ENCODE measurements at places on chromosomes 12 and 14.
A peak's percentile ranks its signal among the peaks of the same experiment; 100 is the strongest.

DNA sequence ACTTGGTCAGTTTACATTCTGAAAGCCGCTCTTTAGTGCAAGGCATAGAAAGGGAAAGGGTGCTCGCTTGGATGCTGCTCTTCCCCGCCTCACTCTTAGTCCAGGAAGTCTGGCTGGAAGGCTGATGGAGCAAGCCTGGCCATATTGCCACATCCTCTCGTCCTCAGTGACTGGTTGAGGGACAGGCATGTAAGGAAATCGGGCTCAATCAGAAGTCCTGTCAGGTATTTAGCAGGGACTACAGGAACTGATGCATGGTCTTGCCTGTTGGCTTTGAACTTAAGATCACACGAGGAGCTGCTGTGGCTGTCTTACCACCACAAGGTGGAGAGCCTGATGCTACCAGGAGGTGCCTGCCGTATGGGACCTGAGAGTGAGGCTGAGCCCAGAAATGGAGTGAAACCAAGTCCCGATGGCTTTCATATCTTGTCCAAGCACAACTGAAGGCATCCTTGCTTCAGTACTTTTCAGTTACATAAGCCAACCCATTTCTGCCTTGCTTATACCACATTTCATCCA, 10.7 kb upstream of the C12orf75 start:
- no peak for DNase-seq

GRCh38 chr12:19752712-19753111, 313.4 kb downstream of the AEBP2 start:
- no peak for DNase-seq

GRCh38 chr12:104353012-104353981, 49.8 kb downstream of the EID3 start:
- DNase-seq = no peak

DNA sequence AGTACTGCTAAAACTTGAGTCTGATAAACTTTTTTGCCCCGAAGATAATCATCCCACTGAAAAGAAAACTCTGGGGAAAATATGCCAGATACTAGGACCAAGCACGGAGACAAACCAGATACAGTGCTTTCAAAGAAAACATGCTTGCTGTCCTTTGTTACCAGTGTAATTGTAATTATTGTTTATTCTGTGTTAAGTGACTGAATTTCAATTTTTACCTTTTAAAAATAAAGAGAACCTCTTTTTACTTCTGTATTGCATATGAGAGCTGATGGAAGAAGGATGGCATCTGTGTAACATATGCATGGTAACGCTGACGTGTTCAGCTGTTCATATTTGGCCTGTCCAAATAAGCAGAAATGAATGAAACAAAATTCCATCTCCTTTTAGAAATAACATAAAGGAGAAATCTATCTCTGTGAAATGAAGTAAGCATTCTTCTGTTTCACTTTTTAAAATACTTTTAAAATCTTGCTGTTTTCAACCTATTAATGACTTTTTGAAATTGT, 22.5 kb downstream of the SLC35E3 start:
- DNase-seq = no peak

DNA sequence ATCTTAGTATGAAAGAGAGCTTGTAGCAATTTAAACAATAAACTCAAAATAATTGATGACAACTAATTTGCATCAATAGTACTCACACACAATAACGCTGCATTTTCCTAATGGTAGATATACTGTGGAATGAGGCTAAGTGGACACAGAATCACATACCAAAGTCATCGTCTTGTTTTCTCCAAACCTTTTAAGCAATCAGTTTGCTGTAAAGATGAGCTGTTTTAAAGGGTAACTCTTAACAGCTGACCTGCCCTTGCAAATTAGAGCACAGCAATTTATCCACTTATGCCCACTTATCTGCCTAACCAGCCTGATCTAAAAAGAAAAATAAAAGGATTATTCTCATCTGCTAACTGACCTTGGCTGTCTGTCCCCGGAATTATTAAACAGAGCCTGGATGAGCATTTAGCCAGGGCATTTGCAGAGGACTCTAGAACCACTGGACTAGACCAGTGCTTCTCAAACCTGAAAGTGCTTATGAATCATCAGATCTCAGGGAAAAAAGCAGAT, 174.3 kb upstream of the BCL2L14 start:
- DNase-seq = no peak

DNA sequence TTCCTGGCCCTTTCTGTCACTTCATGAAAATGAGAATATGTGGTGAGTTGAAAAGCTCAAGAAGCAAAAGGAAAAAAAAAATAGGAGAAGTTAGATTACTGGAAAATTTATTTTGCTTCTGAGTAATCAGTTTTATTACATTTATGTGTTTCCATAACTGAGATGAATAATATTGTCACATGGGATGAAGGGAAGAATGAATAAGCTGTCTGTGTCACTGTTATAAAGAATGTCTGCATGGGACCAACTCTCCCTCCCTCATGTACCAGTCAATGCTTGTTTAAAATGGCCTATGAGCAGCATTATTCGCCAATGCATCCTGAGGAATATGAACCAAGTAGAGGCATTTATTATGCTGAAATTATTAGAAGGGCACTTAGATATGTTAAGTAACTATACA, 246.3 kb downstream of the PRKD1 start:
- DNase-seq = no peak

DNA sequence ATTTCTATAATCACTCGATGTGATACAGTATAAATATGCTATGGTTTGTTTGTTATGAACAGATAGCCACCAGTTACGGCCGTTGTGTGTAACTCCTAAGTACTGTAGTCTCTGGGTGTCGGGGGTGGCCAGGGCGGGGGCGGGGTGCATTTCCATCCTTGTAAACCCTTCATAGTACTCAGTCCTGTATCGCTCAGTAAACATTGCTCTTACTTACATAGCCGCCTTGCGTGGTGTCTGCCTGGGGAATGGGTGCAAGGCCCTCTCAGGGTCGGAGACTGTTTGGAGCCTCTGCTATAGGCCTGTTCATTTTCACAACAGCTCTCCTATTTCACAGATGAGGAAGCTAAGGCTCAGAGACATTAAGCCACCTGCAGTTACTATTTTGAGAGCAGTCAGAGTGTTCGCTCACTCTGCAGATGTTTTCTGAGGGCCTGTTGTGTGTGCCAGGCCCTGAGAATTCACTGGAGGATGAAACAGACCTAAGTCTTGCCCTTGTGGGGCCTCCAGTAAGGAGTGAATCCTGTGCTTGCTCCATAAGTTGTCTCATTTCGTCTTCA, 42.5 kb downstream of the JDP2 start:
- DNase-seq = no peak

DNA sequence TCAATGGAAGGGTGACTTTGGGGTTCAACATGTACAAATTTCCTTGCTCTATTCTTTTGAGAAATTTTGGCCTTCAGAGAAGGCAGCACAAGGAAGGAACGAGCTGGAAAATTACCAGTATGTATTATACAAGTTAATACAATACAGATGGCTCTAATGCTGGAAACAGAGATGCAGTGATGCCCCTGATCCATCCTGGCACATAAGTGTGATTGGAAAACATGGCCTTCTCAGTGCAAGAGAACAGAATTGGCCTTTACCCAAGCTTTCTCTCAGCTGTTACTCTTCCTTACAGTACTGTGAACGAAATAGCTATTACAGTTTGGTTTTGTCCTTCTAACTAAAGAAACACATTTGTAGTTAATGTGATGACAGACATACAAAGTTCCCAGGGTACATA, 102.5 kb upstream of the GPHB5 start:
- no peak for DNase-seq

- DNase-seq = no peak
Observed at GRCh38 chr12:59657266-59657665, 61.4 kb downstream of the SLC16A7 start.

DNA sequence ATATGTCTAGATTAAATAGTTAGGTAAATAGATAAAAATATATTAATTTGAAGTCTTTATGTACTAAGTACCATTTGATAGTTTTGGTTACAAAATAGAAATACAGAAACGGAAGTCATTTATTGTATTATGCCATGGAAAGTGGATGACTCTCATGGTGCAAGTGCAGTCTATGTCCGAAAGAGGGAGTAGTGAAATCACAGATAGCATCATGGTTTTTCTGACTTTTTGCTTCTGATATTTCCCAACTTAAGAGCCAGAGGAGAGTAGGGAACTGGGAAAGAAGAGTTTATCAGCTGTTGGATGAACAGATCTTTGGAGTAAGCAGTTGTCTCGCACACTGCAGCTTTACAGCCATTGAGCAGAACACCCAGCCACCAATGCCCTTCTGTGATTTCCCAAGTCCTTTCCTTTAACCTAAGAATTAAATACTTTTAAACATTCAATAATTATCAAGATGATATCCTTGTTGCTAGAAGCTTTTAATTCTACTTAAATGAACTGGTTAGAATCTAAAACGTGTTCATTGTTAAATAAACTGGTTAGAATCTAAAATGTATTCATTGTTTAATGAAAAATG, 18.4 kb upstream of the SRGAP1 start:
- DNase-seq = no peak

DNA sequence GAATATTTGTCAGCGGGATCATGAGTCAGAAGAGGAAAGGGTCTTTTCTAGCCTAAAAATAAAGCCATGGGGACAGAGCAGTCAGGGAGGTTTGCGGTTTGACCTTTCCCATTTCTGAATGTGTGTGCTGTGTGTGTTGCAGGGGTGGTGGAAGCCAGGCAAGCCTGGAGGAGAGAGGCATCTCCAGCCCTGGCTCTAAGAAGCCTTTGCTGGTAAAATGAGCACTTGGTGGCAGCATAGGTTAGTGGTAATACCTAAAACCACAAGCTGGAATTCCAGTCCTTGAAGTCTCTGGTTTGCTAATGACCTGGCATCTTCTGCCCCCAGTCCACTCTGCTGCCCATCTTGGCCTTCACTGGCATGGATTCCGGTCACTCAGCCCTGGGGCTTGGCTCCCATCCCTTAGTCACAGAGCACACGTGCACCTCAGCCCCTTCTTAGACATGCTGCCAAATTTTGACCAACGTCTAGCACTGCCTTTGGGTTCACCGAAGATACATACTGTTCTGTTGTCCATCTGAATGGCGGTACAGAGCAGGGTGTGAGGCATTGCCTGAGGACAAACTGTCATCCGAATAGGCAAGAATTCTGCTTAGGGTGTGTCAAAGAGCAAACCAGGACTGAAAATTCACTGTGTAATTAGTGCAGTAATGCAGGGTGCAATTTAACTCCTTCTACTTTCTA, 52.7 kb downstream of the KCNA5 start:
- no peak for DNase-seq

- no peak for DNase-seq
Observed at GRCh38 chr12:116982791-116983411, 72.2 kb downstream of the FBXW8 start.

DNA sequence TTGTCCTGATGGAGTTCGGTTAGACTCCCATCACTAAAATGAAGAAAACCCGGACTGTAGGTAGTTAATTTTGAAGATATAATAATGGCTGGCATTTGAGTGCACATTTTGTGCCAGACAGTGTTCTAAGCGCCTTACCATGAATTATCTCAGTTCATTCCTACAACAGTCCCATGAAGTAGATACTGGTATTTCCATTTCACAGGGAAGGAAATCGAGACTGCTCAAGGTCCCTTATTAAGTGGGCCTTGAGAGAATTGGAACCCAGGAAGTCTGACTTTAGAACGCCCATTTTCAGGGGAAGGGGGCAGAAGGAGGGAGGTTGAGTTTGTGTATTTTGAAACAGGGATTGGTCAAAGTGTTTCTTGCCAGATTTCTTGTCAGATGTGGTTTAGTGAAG, 855 bp downstream of the MNAT1 start:
- DNase-seq = no peak

DNA sequence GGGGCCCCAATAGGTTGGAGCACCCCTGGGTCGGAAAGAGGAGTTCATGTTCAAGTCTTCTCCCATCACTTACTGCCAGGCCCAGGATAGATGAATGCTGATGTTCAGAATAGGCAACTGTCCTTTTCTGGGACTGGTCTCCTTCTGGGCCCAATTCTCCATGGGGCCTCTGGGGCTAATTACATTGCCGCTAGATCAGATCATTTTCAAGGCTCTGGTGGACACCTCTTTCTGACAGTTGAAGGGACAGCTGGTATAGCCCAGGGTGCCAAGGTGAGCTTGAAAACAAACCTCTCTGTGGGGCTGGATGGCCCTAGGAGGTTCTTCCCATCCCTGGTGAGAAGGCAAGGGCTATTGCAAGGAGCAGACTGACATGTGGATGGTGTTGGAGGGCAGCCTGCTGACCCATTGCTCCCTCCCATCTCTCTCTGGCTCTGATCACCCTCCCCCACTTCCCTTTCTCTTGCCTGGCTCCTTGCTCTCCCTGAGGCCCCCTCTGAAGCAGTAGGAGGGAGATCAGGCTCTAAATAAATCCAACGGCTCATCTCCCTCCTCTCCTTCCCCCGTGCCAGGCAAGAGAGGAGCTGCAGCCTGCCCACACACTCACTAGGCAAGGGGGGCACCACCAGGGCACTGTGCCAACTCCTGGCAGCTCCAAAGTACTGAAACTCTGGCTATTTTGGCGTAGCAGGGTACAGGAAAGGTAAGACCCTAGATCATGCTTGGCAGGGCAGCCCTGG, 1.9 kb downstream of the CACNB3 start:
- DNase-seq = no peak

DNA sequence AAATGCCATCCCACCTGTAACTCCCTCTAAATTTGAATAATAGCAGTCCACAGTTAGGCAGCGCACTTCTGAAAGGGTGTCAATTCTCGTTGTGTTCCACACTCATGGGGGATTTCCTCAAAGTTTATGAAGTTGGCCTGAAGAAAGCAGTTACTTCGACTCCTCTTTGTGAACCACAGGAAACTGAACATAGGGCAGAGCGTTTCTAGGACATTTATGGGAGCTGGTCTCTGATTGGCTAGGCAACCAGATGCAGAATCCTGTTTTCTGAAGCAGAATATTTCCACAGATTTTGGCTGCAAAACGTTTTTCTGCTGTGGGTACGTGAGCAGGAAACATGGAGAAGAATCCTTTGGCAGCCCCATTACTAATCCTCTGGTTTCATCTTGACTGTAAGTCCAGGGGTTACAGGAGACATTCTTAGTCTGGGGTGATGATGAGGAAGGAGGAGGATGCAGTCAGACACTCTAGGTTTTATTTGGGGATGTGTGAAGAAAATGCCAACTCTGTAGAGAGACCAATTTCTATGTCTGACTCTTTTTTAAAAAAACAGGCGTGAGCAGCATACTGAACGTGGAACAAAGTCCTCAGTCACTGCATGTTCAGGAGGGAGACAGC, 431.5 kb upstream of the OR4E1 start:
- no peak for DNase-seq

GRCh38 chr14:76582447-76582846, 178.8 kb upstream of the VASH1 start:
- DNase-seq = no peak

GRCh38 chr14:101849125-101849524, 87.6 kb downstream of the PPP2R5C start:
- DNase-seq = no peak

GRCh38 chr12:92557422-92557724, 145.4 kb upstream of the PLEKHG7 start:
- DNase-seq = peak; percentile 42

All from activated T-cell treated with anti-CD3 and anti-CD28 coated beads, Interleukin-2, amount 50 U/mL, for 48 hours (primary cell).